NT2/D1 (cell line): ENCODE measurements at places on chromosomes 1 and 21.

GRCh38 chr1:223653015-223653414 lies 12.5 kb downstream of the CAPN8 start:
- DNase-seq: no peak

DNA sequence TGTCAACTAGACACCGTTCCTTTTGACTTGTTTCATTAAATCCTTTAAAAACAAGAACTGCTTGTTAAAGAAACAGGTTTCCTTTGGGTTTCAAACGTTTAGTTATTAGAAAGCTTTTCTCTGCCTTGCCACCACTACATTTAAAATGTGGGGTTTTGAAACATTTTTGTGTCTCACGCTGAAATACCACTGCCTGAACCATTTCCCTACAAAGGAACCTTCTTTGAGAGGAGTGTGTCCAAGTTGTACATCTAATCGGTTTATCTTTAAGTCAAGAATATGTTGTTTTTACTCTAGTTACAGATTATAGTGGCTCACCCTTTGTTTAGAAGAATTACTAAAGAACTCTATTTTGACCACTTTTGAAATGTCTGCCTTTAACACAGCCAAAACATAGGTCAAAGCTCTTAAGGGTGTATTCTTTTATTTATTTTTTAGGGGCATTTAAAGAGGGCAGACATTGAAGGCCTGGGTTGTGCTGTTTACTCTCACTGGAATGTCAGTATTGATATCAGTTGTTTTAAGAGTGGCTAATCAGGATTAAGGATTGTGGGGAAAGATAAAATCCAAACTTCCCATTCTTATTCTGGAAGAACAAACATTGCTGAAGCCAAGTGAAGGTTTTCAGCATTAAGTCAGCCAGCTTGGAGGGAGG lies 143.4 kb downstream of the GALNT2 start:
- DNase-seq: no peak

- no peak for DNase-seq
Observed at GRCh38 chr1:66341446-66342089, 192.4 kb upstream of the SGIP1 start.

DNA sequence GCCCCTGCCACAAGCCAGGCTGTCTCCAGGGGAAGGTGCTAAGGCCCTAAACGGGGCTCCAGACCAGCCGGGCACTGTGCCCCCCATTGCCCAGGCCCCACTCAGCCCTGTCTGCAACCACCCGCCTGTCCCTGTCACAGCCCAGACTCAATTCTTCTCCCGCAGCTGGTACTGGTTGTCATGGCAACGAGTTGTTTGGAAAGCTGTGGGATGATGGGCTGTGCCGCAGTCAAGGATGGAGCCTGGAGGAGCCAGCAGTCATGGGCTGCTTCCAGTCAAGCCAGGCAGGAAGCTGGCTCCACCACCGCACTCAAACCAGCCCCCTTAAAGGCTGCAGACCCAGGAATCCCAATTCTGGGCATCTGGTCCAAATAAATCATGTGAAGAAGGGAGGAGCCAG lies 4.2 kb downstream of the SPOCD1 start:
- peak; percentile 65 for DNase-seq

DNA sequence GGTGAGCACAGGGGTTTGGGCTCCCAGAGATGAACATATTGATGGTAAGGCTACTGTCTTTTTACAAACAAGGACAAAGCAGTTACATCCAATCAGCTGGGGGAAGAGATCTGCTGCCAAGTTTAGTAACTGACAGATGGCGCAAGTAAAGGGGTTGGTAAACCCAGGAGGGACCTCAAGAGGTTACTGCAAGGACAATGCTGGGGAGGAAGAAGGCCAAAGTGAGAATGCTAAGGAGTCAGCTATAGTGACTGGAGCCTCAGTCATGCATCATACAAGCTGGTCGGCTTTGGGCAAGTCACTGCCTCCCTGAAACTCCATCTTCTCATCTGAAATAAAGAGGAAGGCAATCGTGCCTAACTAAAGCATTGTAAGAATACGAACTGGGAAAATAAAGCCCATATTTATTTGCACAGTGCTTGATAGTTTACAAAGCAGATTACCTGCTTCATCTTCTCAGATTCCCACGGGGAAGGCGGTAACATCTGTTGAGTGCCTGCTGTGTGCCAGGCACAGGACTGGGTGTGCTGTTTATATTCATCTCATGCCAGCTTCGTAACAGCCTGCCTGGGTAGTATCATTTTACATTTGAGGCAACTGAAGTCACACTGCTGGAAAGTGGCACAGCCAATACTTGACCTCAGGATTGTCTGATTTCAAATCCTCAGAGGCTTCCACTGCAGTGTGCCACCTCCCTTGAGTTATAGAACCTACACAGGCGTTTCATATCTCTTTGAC lies 114.8 kb downstream of the BEND5 start:
- no peak for DNase-seq

DNA sequence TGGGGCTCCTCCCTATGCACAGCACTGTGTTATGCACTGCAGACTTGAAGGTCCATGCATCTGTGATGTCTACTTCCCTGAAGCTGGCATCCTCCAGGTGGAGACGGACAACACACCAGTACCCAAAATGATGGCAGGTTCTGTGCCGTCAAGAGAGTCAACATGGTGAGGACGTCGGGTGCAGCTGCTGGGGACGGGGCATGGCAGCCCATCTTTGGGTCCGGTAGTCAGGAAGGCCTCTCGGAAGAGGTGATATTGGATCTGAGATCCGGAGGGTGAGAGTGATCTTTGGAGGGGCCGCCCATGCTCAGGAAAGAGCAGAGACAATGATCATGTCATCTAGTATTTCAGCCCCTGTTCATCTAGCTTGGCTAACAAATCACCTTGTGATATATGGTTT lies 104.1 kb downstream of the RIPK4 start:
- no peak for DNase-seq

DNA sequence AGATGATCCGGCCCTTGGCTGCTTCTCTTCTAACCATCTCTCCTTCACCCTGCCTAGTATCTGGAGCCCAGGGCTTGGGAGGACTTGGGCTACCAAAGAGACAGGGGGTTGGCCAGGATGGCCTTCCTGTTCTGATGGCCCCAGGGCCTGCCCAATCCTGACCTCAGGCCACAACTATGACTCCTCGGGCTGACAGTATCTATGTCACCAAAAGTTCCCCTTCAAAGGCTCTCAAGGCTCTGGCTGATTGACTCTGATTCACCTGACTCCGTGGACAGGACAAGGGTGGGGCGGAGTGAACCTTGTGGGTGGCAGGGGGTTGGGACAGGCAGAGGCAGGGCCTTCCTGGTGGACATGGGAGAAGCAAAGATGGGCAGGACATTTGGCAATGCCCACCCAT lies 12.7 kb downstream of the MEF2D start:
- no peak for DNase-seq

- DNase-seq: no peak
Observed at GRCh38 chr1:92879316-92879968, 47.6 kb downstream of the RPL5 start.

DNA sequence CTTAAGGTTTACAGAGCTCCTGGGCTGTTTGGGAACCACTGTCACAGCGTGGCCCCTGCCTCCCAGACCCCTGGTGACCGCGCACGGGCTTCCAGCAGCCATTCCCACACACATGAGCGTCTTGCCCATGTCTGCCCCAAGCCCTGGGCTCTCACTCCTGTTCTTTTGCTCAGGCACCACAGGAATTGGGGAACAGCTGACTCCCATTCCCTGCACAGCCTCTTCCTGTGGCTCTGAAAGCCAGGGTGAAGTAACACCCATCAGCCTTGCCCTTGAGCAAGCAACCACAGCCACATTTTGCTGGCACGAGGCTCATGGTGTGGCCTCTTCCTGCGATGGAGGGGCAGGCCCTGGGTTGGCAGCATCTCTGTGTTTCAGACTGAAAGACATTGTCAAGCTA lies 14.3 kb upstream of the GPR157 start:
- DNase-seq: no peak

- no peak for DNase-seq
Observed at GRCh38 chr1:32082022-32082421, 9.3 kb downstream of the TMEM39B start.

DNA sequence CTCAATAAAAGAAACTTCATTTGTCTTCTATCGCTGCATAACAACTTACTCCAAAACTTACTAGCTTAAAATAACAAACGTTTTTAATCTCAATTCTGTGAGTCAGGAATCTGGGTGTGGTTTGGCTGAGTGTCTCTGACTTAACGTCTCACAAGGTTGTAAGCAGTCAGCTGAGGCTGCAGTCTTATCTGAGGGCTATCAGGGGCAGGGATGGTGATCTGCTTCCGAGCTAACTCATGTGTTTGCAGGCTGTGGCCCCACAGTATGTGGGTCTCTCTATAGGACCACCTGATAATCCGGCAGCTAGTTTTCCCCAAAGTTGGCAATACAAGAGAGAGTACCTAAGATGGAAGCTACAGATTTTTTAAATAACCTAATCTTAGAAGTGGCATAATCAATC lies 234.2 kb upstream of the FGGY start:
- DNase-seq: no peak

GRCh38 chr1:39128959-39129358 lies 75.5 kb upstream of the MACF1 start:
- DNase-seq: no peak

DNA sequence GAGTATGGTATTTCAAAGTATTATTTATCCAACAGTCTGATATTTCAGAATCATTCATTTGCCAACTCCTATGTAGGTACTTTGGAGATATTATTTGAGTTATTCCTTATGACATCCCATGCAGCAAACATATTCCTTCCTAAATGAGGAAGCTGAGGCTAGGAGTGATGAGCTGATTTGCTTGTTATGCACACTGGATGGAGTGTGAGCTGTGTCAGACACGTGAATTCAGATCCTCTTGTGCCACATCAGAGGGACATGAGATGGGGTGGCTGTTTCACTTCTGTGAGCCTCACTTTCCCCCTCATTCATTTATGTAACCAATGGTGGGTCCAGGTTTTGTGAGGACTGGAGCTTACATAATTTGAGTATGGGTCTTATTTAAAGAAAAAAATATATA lies 215.9 kb downstream of the DISC1 start:
- no peak for DNase-seq

DNA sequence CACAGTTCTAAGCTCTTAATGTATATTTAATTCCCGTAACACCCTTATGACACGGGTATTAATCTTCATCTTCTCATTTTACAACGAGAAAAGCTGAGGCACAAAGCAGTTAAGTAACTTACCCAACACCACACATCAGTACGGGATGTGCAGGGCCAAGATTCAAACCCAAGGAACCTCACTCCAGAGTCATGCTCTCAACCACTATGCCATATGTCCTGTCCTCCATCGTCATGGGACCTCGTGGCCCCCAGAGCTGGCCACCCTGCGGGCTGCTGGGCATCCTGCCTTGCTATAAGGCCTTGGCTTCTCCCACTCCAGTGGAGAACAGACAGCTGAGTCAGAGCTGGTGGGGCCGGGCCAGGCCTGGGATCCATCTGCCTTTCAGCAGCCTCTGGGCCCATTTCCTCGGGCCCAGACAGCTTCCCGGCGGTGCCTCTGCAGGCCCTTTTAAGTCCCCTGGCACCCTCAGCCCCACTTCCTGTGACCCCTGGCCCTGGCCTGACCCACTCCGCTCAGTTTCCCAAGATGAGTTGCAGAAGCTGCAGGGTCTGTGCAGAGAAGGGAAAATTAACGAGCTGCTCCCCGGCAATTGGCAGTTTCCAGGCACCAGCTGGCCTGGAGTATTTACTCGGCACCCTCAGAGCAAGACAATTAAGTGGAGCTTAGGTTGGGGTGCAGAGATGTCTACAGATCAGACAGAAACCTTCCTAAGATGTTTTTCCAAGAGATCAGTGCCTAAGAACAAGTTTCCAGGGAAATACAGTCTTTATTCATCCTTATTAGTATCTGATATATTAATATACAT lies 98.2 kb downstream of the EPHB2 start:
- DNase-seq: no peak

DNA sequence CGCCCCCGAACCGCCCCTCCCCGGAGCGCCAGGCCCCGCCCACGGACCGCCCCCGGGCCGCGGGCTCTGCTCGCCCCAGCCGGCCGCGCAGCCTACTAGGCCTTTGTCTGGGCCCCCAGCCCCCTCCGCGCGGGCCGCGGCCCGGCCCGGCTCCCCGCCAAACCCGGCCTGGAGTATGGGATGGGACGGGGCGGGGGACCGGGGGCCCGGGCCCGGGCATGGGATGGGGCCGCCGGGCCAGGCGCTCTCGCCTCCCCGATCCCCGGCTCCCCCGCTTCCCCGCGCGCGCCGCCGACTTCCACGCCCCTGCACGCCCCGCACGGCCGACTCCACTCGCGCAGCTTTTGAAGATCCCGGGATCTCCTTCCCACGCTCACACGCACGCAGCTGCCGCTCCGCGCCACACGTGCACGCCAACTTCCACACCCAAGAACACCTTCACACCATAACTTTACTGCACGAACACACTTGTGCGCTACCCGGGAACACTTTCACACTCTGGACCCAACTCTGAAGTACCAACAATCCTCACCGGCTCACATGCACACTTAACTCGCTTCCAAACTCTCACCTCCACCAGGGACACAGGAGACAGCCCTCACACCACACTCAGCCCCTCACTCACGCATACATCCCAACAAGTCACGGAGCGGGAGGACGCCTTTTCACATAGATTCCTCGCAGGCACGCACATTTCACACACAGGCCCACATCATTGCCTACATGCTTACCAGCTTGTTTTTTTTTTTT lies 437 bp upstream of the HSPG2 start:
- DNase-seq: peak; percentile 47

DNA sequence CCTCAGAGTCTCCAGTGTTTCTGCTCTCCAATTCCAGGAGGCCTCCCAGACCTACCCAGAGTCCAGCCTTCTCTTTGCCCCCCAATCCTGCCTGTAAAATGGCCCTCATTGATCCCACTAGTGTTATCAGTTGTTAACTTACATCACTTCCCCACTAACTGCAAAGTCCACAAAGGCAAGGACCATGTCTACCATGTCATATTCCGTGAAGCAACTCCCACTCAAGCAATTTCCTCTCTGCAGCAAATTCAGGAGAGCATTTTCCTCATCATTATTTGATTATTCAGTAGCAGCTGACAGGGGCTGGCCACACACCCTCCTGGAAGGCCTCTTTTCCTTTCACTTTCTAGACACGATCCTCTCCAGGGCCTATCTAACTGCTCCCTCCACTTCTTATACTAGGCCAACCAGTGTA lies 153.5 kb downstream of the RERE start:
- no peak for DNase-seq

DNA sequence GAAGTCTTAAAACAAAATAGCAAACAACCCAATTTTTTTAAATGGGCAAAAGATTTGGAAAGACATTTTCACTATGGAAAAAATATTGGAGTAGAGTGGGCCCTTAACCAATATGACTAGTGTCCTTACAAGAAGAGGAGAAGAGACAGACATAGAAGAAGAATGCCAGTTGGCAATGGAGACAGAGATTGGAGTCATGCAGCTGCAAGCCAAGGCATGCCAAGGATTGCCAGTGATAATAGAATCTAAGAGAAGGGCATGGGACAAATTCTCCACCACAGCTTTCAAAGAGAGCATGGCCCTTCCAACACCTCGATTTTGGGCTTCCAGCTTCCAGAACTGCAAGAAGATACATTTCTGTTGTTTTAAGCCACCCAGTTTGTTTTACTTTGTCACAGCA lies 92.7 kb downstream of the RGS2 start:
- no peak for DNase-seq

GRCh38 chr1:192573499-192573898 lies 2.1 kb upstream of the RGS1 start:
- no peak for DNase-seq
